ENCODE measurements at places on chromosomes 6 and 20.
A peak's percentile ranks its signal among the peaks of the same experiment; 100 is the strongest.

- DNase-seq, result no peak
Measured at GRCh38 chr6:48985025-48985424, 478.0 kb downstream of the MMUT start.

GRCh38 chr6:146545581-146545980 lies 1.9 kb downstream of the RAB32 start:
- no peak for DNase-seq

DNA sequence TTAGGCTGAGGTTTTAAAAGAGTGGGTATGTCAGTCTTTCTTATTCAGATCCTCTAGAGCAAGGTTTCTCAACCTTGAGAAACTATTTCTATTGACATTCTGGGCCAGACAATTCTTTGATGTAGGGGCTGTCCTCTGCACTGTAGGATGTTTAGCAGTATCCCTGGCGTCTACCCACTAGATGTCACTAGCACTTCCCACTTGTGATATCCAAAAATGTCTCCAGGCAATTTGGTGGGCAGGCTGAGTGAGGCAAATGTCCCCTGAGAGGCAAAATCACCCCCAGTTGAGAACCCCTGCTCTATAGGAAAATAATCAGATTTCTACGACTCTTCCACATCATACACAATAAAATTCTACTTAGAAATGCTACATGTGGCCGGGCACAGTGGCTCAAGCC lies 7.7 kb upstream of the ZKSCAN8 start:
- no peak for DNase-seq

GRCh38 chr6:38646166-38646878 lies 6.6 kb upstream of the BTBD9 start:
- DNase-seq, result no peak

GRCh38 chr6:13226071-13226470 lies 102.3 kb downstream of the TBC1D7 start:
- no peak for DNase-seq

GRCh38 chr20:5402903-5403531 lies 86.3 kb upstream of the PROKR2 start:
- no peak for DNase-seq

- DNase-seq, result peak; percentile 58
Measured at GRCh38 chr20:62740286-62741141, 31.9 kb downstream of the NTSR1 start.

DNA sequence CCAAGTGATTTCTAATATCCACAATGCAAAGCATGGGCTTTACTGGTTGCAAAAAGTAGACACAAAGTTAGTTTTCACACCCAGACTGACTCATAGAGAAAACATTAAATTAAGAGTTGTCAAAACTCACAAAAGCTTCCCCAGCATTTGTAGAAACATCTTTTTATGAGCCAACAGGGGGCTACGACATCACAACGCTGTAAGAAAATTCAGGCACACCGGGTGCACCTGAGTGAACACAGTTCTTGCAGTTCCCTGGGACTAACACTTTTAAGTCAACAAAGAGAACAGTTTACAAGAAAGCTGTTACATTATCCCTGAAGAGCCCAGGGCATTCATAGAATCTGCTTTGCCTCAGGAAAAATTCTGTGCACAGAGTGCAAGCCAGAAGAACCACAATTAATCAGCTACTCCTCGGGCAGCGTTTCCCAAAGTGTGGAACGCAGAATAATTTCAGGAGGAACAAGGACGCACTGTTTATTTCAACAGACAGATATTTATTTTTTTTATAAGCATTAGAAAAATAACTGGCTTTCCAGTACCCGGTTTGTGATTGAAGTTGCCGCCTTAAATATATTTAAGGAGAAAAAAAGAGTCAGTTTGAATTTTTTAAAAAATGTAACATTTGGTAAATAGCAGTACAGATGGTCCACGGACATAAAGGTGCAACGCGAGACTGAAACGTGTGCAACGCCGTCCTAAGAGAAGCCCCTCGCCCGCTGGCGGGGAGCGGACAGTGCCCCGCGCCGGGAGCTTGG lies 1.2 kb downstream of the NCOA5 start:
- DNase-seq, result no peak

All from non-pigmented ciliary epithelial cell (primary cell).